ENCODE measurements at places on chromosomes 7 and 10.

- DNase-seq = no peak
Observed at GRCh38 chr10:24690961-24691512, 32.6 kb downstream of the ARHGAP21 start.

DNA sequence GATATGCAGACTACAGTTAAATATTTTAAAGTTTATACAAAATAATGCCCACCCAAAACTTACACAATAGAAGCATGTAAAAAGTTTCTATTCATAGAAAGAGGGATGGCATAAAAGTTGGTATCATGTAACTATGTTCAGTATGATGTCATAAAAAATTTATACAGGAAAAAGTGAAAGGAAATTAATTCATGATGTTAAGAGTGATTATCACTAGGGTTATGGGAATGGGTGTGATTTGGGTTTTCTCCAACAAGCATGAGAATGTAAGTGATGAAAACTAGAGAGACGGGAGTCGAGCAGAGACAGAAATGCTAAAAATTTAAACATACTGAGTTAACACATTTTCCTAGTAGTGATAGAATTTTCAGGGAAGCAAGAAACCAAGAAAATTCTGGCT lies 52.7 kb downstream of the GDI2 start:
- no peak for DNase-seq

DNA sequence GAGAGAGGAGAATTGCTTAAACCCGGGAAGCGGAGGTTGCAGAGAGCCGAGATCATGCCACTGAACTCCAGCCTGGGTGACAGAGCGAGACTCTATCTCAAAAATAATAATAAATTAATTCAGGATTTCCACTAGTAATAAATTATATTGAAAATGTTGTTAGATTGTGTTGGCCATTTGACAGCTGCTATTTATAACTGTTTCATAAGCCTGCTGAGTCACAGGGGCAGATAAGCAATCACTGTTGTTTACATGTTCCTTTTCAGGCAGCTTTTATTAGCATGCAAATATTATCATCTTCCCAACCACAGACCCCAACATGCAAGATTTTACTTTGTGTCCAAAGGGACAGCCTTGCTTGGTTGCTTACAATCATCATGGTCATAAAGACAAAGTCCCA lies 49.5 kb upstream of the ZNF138 start:
- DNase-seq = no peak

DNA sequence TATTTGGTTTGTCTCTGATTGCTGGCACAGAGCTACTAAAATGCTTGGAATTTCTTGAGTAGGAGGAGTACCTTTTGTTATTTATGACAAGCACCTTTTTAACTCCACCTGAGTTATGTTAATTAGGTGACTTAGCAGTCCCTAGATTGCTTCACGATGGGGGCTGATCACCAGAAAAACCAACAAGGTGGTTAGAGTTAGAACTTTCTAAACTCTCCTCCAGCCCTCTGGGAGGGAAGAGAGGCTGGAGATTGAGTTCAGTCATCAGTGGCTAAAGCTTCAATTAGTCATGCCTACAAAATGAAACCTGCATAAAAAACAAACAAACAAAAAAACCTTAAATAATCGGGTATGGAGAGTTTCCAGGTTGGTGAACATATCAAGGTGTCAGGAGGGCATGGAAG lies 23.6 kb upstream of the ING3 start:
- no peak for DNase-seq

GRCh38 chr7:104328296-104328969 lies at the start of gene LHFPL3:
Gene LHFPL3, plus strand, starts transcription at chr7:104328603.
- DNase-seq = no peak

- DNase-seq = no peak
Observed at GRCh38 chr7:77428777-77429231, 12.7 kb upstream of the GSAP start.

DNA sequence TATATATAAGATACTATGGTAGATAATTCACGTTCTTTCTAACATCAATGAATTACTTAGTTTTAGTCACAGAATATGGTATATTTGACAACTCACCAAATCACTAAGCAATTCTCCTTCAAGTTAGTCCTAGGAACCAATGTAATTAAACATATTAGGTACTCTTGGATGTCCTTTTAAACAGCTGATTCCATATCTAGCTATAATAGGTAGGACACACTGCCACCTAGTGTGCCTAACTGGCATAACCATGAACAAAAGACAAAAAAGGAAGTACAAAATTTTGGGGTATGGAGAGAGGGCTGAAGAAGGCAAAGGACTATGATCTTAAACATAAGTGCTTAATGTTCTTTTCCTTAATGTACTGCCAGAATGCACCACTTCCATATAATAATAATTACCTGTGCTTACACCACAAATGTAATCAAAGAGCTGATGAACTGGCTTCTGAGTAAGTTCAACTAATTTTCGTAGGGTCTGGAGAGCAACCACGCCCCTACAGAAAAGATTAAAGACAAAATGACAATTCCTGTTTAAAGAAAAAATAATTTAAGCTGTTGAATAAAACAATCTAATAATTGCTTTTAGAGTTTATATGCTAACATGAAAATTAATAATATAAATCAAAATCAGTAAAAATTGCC lies 28.7 kb downstream of the PNPLA8 start:
- peak; percentile 38 for DNase-seq

All from stimulated activated CD4-positive, alpha-beta T cell treated with anti-CD3 and anti-CD28 coated beads, Interleukin-12 subunit alpha, Interleukin-12 subunit beta, amount 100 ng/mL, for 24 hours (primary cell).